ENCODE measurements at places on chromosomes 12 and 14.

- no peak for DNase-seq
These were observed 1095.9 kb downstream of the TMEM121 start for GRCh38 chr14:106622200-106622745.

DNA sequence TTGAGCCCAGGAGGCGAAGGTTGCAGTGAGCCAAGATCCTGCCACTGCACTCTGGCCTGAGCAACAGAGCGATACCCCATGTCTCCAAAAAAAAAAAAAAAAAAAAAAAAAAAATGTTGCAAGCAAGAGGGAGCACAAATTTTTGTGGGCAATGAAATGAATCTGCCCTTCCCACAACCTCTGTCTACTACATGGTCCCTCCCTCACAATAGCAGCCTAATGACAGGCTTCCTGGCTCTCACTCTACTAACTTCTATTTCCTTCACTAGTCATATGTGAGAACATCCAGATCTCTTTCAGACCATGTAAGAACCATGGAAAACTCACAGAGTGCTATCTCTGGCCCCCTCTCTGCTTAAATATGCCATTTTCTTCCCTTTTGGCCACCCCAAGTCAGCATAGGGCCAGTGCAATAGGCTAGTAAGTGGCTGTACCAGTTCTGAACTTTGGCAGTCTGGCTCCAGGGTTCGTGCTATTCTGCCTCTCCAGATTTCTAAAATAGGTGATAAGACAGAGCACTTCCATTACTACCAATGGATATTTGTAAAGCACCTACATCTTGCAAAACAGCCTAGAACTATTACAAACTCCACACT is 7.1 kb downstream of the OSBPL8 start:
- no peak for DNase-seq

DNA sequence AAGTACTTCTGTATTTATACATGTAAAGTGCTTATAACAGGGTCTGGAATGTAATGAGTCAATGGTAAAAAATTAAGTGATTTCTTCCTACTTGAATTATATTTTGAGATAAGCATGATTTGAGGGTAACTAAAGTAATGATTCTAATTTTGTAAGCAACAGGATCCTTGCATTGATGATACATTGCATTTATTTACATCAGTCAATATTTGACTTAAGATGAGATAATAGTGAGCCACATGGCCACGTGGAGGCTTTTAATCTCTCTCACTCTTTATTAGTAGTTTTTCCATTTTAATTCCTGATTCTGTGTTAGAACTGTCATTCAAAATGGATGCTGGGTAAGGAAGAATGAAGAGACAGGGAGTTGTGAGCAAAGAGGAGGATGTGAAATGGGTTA is 298.1 kb upstream of the PRICKLE1 start:
- DNase-seq: no peak

GRCh38 chr14:65261425-65261920 is 151.1 kb upstream of the FUT8 start:
- no peak for DNase-seq

DNA sequence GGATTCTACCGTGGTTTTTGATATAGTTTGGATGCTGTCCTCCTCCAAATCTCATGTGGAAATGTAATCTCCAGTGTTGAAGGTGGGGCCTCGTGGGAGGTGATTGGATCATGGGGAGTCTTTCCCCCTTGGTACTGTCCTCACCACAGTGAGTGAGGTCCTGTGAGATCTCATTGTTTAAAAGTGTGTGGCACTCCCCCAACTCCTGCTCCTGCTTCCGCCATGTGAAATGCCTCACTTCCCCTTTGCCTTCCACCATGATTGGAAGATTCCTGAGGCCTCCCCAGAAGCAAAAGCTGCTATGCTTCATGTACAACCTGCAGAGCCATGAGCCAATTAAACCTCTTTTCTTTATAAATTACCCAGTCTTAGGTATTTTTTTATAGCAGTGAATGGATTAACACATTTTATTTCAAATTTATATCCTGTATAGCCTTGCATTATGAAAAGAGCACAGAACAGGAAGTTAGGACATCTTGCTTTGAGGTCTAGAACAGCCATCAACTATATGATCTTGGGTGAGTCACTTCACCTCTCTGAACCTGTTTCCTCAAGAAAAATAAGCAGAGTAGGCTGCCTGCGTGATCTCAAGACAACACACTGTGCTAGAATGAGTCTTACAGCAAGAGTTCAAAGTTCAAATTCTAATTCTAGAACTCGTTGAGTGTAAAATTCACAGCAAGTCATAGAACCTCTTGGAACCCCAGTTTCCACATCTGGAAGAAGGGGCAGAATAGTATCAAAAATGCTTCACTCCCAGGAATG is 160.9 kb upstream of the EEA1 start:
- DNase-seq: no peak

DNA sequence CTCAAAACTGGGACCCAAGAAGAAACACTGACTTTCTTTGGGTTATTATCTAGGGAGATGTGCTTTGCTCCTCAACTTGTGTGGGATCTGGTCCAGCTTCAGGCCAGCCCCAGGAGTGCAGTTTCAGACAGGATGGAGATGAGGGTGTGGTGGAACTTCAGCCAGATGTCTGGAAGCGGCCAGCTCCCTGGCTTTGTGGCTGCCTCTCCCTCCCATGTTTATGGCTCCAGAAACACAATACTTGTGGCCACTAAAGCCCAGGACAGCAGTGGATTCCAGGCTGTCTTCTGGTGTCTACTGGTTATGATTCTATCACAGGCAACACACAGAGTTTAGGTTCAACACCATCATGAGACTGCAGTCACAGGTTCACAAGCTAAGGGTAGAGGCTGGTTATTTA is 44.2 kb upstream of the EMP1 start:
- DNase-seq: no peak

DNA sequence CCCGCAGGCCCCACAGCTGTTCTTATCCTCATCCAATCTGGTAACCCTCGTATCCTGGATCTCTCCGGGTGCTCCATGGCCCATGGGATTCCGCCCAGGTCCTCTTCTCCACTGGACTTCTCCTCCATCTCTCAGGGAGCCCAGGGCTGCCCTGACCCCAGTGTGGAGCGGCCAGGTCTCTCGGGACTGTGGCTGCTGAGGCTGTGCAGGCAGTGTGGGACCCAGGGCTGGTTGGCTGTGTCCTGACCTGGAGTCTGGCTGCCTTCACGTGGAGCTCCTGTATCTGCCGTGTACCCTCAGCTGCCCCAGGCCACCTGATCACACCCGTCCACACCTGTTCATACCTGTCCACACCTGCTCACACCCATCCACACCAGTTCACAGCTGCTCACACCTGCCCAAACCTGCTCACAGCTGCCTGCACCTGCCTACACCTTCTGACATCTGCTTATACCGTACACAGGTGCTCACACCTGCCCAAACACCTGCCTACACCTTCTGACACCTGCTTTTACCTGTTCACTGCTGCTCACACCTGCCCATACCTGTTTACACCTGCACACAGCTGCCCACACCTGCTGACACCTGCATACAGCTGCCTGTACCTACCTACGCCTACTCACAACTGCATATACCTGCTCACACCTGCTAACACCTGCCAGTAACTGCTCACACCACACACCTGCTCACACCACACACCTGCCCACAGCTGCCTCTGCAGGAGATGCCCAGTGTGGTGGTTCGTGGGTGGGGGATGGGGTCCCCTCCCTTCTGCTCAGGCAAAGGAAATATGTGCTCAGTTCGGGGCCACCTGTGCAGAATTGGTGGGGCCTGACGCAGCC is 92.2 kb downstream of the GALNT9 start:
- no peak for DNase-seq

DNA sequence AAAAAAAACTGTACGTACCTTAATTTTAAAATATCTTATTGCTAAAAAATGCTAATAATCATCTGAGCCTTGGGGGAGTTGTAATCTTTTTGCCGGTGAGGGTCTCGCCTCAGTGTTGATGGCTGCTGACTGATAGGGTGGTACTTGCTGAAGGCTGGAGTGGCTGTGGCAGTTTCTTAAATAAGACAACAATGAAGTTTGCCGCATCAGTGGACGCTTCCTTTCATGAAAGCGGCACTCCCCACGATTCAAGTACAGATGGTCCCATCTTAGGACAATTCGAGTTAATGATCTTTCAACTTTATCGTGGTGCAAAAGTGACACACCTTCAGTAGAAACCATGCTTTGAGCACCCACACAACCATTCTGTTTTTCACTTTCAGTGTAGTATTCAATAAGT is 7.6 kb upstream of the PLD4 start:
- no peak for DNase-seq

- no peak for DNase-seq
These were observed 636.5 kb upstream of the NOVA1 start for GRCh38 chr14:27234331-27234730.

- DNase-seq: no peak
These were observed 450.4 kb downstream of the LRFN5 start for GRCh38 chr14:42057111-42057510.

- no peak for DNase-seq
These were observed 13.9 kb downstream of the COPZ1 start for GRCh38 chr12:54338698-54339296.
